ENCODE measurements at places on chromosomes 2 and 18.
A peak's percentile ranks its signal among the peaks of the same experiment; 100 is the strongest.

DNA sequence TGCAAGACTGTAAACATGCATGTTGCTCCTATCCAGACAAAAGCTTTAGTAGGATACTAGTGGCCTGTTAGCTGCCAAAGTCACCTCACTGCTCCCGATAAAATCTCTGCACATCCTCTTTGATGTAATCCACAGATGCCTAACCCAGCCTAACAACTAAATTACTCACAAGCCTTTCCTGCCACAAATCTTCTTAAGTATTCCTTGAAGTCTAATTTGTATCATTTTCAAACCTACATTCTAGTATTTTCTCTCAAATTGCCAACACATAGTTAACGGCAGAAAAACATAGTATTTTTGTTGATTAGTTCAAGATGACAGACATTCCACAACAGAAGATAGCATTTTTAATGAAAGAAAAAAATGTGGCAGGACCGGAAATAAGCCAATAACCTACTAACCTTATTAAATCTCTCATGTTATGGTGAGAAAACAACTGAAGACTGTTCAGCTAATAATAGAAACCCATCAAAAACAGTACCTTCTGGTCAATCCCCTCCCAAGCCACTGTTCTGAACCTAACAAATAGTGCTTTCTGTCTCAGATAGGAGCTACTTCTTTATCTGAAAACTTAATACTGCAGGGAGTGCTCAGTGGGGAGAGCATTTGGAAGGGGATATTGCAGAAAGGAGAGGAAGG is at the start of gene MPP4:
MPP4 (minus strand) TSS at position 57 of the 639 bp plus-strand sequence. CDS start 4,690 bp downstream, outside the sequence.
- no peak for DNase-seq

GRCh38 chr2:127516041-127516762 is 10.1 kb downstream of the IWS1 start:
- no peak for DNase-seq

GRCh38 chr18:74994502-74995418 is 214.2 kb downstream of the PTGR3 start:
- DNase-seq: no peak

- DNase-seq: no peak
These were observed 186.6 kb downstream of the RAD51AP2 start for GRCh38 chr2:17331636-17332035.

DNA sequence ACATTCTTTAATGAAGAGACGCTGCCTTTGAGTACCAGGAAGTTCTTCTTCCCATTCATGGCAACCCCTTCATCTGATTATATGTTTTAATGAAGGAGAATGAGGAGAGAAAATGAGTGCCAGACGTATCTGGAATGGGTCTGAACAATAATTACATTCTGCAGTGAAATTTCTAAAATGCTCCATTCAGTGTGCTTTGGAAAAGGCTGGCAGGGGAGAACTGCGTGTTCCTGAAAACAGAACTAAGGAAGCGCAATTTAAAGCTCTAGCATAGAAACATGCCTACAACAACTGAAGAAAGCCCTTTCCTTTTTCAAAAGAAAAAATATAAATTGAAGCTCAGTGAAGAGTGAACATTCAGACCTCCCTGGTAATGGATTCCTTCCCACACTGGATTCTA is 58.8 kb downstream of the BOD1L2 start:
- DNase-seq: no peak

GRCh38 chr2:42147641-42148274 is 21.4 kb upstream of the EML4 start:
- no peak for DNase-seq

- no peak for DNase-seq
These were observed 2.9 kb downstream of the CREB1 start for GRCh38 chr2:207532676-207533075.

GRCh38 chr2:199019898-199020507 is 437.7 kb downstream of the SATB2 start:
- peak; percentile 32 for DNase-seq

GRCh38 chr2:25635797-25636196 is 37.6 kb downstream of the DTNB start:
- no peak for DNase-seq

DNA sequence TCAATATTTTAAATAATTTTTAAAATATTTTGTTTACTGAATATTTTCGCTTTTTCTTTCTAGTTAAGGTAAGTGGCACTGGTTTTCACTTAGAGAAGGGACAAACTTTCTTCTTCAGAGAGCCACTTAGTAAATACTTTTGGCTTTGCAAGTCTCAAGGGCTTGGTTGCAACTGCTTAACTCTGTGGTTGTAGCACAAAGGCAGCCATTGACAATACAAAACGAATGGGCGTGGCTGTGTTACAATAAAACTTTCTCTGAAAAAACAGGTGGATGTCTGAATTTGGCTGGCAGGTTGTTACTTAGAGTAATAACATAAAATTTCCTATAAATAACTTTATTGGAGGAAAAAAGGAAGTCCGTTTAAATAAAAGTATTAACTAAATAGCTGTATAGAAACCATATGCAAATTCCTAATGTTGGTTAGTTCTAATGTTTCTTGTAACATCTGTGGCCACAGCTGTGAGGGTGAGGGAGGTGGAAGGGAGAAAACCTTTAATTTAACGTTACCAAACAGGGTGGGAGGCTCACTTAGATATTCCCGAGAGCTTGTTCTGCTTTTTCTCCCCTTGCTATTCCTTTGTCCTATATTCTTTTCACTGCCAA is 62.4 kb upstream of the TNP1 start:
- DNase-seq: no peak

DNA sequence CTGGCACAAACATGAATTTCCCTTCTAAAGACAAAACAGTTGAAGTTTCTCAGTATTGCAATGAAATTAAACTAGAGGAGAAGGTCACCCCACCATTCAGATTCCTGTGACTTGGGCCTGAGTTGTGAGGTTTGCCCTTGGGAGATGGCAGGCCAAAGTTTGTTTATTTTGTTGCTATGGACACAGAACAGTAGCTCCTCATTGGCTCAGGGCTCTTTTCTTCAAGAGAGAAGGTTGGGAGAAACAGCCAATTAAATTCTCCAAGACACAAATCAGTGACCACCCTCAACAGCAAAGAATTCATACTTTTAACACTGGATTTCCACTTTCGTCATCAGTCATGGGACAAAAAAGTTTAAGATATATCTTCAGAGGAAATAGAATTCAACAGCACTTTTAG is at the start of gene FLACC1:
FLACC1 (minus strand) TSS at position 125 of the 400 bp plus-strand sequence. CDS start 5,941 bp downstream, outside the sequence.
- no peak for DNase-seq

DNA sequence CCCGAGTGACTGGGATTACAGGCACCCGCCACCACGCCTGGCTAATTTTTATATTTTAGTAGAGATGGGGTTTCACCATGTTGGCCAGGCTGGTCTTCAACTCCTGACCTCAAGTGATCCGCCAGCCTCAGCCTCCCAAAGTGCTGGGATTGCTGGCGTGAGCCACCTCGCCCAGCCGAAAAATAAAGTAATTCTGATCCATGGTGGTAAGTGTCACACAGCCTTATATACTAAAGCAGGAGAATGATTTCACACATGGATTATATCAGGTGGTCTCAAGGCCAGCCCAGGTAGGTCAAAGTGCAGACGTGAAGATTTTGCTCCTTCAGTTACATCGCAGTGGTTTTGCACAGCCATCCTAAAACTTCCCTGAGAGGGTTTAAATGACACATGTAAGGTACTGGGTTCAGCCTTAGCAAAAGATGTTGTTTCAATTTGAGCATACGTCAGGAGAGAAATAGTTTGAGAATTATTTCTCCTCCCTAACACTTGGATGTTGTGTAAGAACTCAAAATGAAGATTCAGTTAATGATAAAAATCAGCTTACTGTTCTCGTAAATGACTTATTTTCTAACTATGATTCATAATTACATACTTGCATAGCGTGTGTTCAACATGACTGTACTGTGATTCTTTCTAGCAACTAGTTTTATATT is 93.0 kb upstream of the SLC39A10 start:
- no peak for DNase-seq

DNA sequence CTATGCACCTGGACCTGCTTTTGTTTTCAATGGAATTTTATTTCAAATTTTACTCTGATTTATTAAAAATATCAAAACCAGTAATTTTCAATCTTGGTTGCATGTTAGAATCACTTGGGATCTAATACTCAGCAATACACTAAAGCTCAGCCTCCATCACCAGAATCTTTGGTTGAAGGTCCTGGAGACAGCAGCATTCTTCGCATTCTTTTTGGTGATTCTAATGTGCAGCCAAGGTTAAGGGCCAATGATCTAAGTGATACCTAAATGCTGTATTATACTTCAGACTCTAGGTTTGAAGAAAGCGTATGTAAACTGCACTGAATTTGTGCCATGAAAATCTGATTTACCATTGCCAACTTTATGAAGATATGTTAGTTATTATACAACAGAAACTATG is 493.1 kb downstream of the XIRP2 start:
- no peak for DNase-seq

DNA sequence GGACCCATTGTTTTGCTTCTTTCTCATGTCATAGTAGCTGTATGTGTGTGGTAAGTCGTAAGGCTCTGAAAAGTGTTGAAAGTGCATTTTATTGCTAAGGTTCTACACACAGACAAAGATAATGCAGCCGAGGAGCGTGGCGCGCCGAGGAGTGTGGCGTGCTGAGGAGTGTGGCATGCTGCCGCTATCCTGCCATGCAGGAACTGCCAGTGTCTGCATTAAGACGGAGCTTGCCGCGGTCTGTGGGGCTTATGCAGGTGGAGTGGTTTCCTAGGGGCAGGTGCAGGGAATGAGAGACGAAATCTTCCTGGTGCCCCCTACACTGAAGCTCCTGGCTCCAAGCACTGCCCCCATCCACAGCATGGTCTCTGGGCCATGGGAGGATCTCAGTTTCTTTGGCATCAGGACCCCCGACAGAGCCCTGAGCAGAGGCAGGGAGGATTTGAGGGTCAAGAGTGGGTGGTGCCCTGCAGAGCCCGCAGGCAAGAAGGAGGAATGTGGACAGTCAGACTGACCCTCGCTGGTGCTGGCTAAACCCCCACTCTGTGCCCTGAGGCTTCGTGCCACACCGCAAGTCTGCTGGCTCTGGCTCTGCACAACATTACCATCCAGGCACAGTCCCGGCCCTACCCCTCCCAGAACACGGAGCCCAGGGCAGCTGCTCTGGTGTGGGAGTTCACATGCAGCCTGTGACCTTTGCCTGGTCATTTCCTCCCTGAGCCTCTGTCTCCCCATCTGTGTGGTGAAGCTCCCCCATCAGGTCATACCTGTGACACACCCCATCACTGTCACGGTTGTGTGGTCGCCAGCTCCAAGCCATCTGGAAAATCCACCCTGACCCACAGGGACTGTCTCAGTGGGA is 3.2 kb downstream of the SNED1 start:
- DNase-seq: no peak

- no peak for DNase-seq
These were observed 623.5 kb downstream of the EPHA4 start for GRCh38 chr2:220948579-220948978.

GRCh38 chr2:27916293-27916995 is 25.9 kb downstream of the BABAM2 start:
- no peak for DNase-seq

- DNase-seq: no peak
These were observed 212.2 kb downstream of the XIRP2 start for GRCh38 chr2:167100506-167100905.

- no peak for DNase-seq
These were observed 20.0 kb upstream of the CAVIN2 start for GRCh38 chr2:191866675-191867506.

DNA sequence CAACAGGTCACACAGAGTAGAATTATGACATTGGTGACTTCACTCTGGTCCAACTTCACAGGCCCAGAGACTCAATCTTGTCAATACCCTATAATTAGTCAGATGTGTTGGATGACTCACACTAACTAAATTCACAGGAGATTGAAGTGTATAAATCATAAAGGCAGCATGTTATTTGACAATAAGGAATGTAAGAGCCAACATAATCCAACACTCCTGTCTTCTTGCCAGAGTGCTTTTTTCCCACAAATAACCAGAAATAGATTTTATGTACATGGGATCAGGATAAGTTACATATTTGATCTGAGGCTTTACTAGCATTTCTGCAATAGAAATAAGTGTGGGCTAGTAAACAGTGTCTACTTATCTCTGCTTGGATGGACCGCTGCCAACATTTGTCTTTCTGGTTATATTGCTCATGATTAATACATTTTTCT is 42.2 kb upstream of the ZSWIM2 start:
- peak; percentile 38 for DNase-seq

- no peak for DNase-seq
These were observed 93.9 kb downstream of the MGAT5 start for GRCh38 chr2:134347756-134348155.

- no peak for DNase-seq
These were observed 258.3 kb downstream of the MBD5 start for GRCh38 chr2:148279216-148279615.

- no peak for DNase-seq
These were observed 27.9 kb upstream of the TTR start for GRCh38 chr18:31563778-31564177.

DNA sequence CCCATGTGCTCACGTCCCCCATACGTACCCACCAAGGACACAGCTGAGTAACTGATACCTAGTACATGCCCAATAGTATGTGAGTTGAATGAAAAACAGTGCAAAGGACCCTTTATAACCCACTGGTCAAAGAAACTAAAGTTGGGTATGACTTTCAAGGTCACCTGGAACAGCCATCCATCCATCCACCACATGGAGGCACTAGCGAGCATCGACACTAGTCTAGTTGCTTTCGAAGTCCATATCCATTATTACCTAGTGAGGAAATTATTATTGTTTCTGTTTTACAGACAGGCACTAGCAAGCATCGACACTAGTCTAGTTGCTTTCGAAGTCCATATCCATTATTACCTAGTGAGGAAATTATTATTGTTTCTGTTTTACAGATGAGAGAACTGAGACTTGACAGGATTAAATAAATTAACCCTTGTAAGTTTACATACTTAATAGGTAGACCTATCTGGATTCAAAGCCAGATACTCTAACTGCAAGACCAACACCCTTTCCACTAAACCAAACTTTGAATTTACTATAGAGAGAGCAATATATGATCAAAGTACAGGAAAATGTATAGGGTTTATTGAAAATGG is 233.7 kb downstream of the METTL4 start:
- peak; percentile 25 for DNase-seq

- no peak for DNase-seq
These were observed 35.6 kb downstream of the DAW1 start for GRCh38 chr2:227906991-227907390.

- DNase-seq: no peak
These were observed 145.1 kb downstream of the AGPS start for GRCh38 chr2:177537636-177538035.

DNA sequence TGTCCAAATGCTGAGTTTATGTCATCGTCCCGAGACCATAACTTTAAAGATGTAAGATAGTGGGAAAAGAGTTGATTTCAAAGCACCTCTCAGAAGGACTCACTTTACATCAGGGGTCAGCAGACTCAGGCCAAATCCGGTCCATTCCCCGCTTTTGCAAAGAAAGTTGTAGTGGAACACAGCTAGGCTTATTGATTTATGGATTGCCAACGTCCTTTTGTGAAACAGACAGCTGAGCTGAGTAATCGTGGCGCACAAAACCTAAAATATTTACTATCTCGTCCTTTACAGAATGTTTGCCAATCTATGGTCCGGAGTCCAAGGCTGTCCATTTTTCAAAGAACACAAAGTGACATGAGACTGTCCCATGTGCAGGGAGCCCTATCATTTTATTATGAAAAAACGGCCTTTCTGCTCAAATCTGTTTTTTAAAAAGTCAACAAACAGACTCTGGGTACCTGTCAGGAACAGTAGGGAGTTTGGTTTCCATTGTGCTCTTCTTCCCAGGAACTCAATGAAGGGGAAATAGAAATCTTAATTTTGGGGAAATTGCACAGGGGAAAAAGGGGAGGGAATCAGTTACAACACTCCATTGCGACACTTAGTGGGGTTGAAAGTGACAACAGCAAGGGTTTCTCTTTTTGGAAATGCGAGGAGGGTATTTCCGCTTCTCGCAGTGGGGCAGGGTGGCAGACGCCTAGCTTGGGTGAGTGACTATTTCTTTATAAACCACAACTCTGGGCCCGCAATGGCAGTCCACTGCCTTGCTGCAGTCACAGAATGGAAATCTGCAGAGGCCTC is at the start of gene IL1RN:
IL1RN (plus strand) TSS at position 754 of the 801 bp plus-strand sequence; CDS start at position 781, 27 bp downstream.
- DNase-seq: no peak
